ENCODE measurements at places on chromosomes 4 and X. TPM values are rescaled to one million over a fixed set of nuclear protein-coding genes. Genes with fewer than 3 reads are reported as not detected.

The SLC35A2 gene
- total RNA-seq, result 12.8 TPM

The PNPLA4 gene
- 11.6 TPM for total RNA-seq

The ATP8A1 gene
- 15.2 TPM for total RNA-seq

The CFP gene
- total RNA-seq, result 18.9 TPM

The UBE2A gene
- total RNA-seq, result 37.4 TPM

The TCEAL9 gene
- 118 TPM for total RNA-seq

The SULT1E1 gene
- total RNA-seq, result not detected

The OTC gene
- not detected for total RNA-seq

The OPN1LW gene
- total RNA-seq, result not detected

The IL21 gene
- not detected for total RNA-seq

The SPATA18 gene
- total RNA-seq, result 8.0 TPM

DNA sequence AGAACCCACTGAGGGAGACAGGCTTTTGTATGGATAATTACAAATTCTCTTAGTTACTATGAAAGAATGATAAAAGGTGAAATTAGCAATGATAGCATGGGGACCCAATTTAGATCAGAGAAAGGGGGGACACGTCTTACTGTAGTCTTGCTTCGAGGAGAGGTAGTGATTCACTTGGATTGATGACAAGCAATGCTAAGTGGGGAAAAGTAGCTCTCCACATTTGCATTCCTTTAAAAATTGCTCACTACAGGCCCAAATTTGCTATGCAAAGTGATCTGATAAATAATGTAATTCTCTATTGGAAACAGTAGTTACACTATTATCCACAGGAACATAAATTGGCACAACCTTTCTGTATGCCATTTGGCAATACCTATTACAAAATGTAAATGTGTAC is 42.5 kb upstream of the MAP3K15 start:
- no peaks in the 10 kb centered on the region for H3K36me3 ChIP-seq
- no peaks in the 10 kb centered on the region for H3K27me3 ChIP-seq
- no peak overlapping the region for H3K27ac ChIP-seq
- no peaks in the 10 kb centered on the region for H3K4me1 ChIP-seq
- no peak for DNase-seq
- no peak overlapping the region for H3K4me3 ChIP-seq

DNA sequence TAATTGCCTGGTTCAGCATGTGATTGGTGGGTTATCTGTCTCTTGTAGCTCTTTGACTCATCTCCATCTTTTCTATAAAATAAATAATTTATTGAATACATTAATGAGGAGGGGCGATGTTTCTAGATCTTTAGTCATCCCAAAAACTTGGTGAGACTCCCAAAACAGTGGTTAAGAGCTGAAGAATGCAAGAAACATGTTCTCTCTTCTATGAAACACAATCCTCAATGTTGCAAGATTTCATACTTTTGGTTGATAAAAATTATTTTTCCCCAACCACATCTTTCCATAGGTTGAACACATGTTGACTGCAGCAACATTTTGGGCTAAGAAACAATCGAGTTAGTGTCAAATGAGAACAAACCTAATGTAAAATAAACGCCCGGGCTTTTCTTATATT is 1.2 kb upstream of the TMEM47 start:
- no peaks in the 10 kb centered on the region for H3K36me3 ChIP-seq
- no peaks in the 10 kb centered on the region for H3K27me3 ChIP-seq
- no peak overlapping the region for H3K27ac ChIP-seq
- no peaks in the 10 kb centered on the region for H3K4me1 ChIP-seq

GRCh38 chrX:3370656-3371055 is 24.2 kb upstream of the MXRA5 start:
- no peak overlapping the region for H3K27ac ChIP-seq
- H3K4me1 ChIP-seq, result no peaks in the 10 kb centered on the region
- H3K27me3 ChIP-seq, result no peaks in the 10 kb centered on the region
- no peak for DNase-seq
- no peak overlapping the region for H3K4me3 ChIP-seq

- H3K36me3 ChIP-seq, result no peaks in the 10 kb centered on the region
- no peaks in the 10 kb centered on the region for H3K27me3 ChIP-seq
- no peak overlapping the region for H3K4me3 ChIP-seq
These were observed 96.0 kb downstream of the FANCB start for GRCh38 chrX:14776901-14777300.

- H3K4me3 ChIP-seq, result no peak overlapping the region
- H3K4me1 ChIP-seq, result no peaks in the 10 kb centered on the region
- no peak for DNase-seq
- no peaks in the 10 kb centered on the region for H3K27me3 ChIP-seq
- H3K36me3 ChIP-seq, result no peaks in the 10 kb centered on the region
These were observed 196.8 kb upstream of the LEF1 start for GRCh38 chr4:108365551-108365950.

DNA sequence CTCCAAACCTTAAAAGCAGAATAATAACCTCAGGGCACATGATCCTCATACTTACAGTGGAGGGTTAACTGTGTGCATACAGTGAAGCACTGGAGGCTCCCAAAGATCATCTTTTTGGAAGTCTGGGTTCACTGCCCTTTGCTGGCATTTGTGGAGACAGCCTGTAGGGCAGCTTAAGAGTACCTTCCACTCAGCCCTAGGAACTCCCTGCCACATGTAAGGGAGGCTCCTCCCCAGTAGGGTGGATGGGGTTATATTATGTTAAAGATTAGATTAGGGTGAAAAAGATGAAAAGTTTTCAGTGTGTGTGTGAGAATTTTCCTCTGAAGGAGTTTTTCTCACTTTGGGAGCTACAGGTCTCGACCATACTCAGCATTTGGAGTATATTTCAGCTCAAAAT is 388.4 kb downstream of the RAB28 start:
- no peaks in the 10 kb centered on the region for H3K27me3 ChIP-seq
- no peak for DNase-seq
- H3K27ac ChIP-seq, result no peak overlapping the region
- peaks cover 7% of the 10 kb centered on the region for H3K4me1 ChIP-seq

- H3K4me1 ChIP-seq, result no peaks in the 10 kb centered on the region
- H3K4me3 ChIP-seq, result no peak overlapping the region
These were observed 80.5 kb upstream of the AMELX start for GRCh38 chrX:11212741-11213140.

- H3K36me3 ChIP-seq, result no peaks in the 10 kb centered on the region
- H3K4me3 ChIP-seq, result no peak overlapping the region
- DNase-seq, result no peak
- H3K4me1 ChIP-seq, result no peaks in the 10 kb centered on the region
These were observed 232.0 kb upstream of the KLF8 start for GRCh38 chrX:56000174-56000573.

DNA sequence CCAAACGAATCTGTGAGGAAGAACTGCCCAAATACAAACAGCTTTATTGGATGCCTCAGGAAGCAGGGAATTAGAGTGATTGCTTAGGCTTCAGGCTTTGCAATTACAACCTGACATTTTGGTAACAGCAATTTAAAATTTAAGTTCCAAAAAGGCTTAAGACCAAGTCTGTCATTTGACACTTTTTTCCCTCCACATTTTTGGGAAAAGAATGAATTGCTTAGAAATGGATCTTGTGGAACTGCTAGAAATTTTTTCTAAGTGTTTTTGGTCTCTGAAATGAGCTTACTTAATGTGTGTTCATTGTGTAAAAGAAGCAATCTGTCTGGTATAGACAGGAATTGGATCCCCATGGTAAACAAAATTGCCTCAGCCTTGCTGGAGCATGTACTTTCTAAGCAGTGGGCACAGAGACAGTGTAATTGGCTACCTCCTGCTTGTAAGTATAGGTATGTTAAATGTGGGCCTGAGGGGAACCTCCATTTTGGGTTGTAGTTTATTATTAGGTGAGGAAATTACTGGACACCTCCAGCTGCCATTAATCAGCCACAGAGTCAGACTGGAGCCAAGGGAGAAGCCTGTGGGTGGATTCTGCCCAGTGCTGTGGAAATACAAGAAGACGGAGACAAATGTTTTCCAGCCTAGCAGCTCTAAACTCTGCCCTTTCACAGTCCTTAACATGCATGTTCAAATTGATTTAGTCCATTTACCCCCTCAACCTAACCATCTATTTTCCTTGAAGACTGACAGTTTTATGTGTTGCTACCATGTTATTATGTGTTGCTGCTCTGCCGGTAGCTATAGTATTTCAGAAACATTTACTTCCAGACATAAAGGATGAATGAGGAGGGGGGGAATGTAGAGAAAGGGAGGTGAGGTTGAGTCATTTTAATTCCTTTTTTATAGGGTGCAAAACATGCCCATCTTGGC is 473.0 kb downstream of the SPRY1 start:
- no peaks in the 10 kb centered on the region for H3K4me1 ChIP-seq
- no peak for DNase-seq
- no peak overlapping the region for H3K27ac ChIP-seq
- no peaks in the 10 kb centered on the region for H3K27me3 ChIP-seq
- no peaks in the 10 kb centered on the region for H3K36me3 ChIP-seq
- H3K4me3 ChIP-seq, result no peak overlapping the region

DNA sequence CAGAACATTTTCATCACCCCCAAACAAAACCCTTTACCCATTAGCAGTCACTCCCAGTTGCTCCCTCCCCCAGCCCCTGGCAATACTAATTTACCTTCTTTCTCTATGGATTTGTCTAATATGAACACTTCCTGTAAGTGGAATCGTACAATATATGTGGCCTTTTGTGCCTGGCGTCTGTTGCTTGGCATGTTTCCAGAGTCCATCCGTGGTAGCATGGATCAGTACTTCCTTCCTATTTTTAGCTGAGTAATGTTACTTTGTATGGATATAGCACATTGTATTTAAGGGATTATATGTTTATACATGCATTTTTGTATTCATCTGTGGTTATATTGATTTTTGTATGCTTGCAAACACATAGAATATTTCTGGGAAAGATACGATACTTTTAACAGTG is 48.2 kb downstream of the PPEF1 start:
- DNase-seq, result no peak
- H3K27ac ChIP-seq, result no peak overlapping the region
- no peak overlapping the region for H3K4me3 ChIP-seq
- no peaks in the 10 kb centered on the region for H3K36me3 ChIP-seq
- no peaks in the 10 kb centered on the region for H3K4me1 ChIP-seq

GRCh38 chrX:20267607-20267930 is 860 bp upstream of the RPS6KA3 start:
- H3K36me3 ChIP-seq, result no peaks in the 10 kb centered on the region
- peaks cover 3% of the 10 kb centered on the region for H3K4me1 ChIP-seq
- H3K27ac ChIP-seq, result peak overlapping the region; percentile 78
- H3K27me3 ChIP-seq, result no peaks in the 10 kb centered on the region
- no peak for DNase-seq
- H3K4me3 ChIP-seq, result peak overlapping the region; percentile 88

- no peak for DNase-seq
- H3K36me3 ChIP-seq, result no peaks in the 10 kb centered on the region
- no peak overlapping the region for H3K4me3 ChIP-seq
These were observed 28.3 kb downstream of the CHRNA9 start for GRCh38 chr4:40363382-40363920.

DNA sequence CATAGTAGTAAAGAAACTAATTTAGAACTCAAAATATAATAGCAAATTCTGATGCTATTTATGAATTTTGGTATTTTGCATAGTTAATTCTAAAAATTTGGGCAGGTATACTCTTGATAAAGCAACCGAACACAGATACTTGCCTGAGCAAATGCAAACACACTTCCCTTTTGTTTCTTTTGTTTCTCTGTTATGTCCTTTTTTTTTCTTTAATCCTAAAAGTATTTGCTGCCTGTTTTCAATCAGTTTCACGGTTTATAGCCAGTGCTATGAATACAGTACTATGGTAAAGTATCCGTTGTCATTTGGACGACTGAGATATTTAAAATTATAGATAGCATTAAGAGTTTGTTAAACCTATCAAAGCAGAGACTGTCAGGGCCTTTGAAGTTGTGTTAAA is 84.3 kb upstream of the HPRT1 start:
- H3K27me3 ChIP-seq, result no peaks in the 10 kb centered on the region
- no peak overlapping the region for H3K27ac ChIP-seq
- no peaks in the 10 kb centered on the region for H3K4me1 ChIP-seq
- no peak overlapping the region for H3K4me3 ChIP-seq

DNA sequence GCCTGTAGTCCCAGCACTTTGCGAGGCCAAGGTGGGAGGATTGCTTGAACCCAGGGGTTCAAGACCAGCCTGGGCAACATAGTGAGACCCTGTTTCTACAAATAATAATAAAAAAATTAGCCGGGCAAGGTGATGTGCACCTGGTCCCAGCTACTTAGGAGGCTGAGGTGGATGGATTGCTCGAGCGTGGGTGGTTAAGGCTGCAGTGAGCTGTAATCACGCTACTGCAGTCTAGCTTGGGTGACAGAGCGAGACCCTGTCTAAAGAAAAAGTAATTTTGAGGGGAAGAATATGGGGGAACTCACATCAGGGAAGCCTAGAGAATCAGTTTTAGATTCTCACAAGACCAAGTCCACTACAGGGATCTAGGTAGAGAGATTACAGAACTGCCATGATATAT is 28.9 kb upstream of the LCORL start:
- no peak for DNase-seq
- no peak overlapping the region for H3K4me3 ChIP-seq
- no peaks in the 10 kb centered on the region for H3K36me3 ChIP-seq
- H3K27me3 ChIP-seq, result no peaks in the 10 kb centered on the region

DNA sequence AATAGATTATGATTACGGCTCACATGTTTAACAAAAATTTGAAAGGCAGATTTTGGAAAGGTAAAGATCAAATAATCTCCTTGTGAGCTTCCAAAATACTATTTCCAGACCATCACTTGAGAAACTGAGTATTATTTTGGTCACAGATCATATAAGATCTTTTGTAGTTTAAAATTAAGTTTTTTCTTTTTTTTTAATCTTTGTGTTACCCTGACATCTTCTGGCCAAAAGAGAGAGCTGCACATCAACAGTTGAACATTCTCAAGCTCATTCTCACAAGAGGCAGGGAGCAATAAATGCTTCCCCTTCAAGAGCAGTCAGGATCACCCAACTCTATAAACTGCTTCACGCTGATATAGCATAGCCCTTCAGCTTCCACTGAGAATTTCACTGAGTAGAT is 15.9 kb downstream of the TMEM192 start:
- peaks cover 29% of the 10 kb centered on the region for H3K36me3 ChIP-seq
- H3K4me1 ChIP-seq, result no peaks in the 10 kb centered on the region
- H3K27me3 ChIP-seq, result no peaks in the 10 kb centered on the region
- no peak overlapping the region for H3K27ac ChIP-seq
- no peak for DNase-seq

DNA sequence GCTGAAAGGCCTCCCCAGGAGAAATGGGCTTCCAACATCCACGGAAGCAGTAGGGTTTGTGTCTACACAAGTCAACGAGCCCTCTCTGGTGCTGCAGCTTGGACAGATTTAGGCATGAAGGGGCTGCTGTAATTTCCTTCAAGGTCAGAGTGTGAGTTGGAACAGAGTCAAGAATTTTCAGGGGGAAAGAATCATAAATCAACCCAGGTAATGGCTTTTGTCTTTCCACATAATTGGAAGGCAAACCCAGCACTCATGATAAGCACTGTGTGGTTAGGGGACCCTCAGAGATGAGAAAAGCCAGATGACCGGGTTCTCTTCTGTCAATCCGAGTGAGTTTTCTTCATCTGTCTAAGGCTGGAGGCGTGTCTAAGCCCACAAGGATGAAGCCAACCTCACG is 78.6 kb upstream of the MXRA5 start:
- no peaks in the 10 kb centered on the region for H3K4me1 ChIP-seq
- no peak overlapping the region for H3K4me3 ChIP-seq
- H3K27me3 ChIP-seq, result no peaks in the 10 kb centered on the region
- no peak for DNase-seq

Measured in thoracic aorta (tissue), 2 donors.